NCI-H1092 treated with DMSO at 0.1 percent for 48 hours (cell line): ENCODE measurements at places on chromosomes 12 and 14.

GRCh38 chr12:72888693-72889092 is 616.5 kb downstream of the TRHDE start:
- no peak for DNase-seq

GRCh38 chr12:94689646-94690036 is 39.3 kb upstream of the TMCC3 start:
- DNase-seq = no peak

DNA sequence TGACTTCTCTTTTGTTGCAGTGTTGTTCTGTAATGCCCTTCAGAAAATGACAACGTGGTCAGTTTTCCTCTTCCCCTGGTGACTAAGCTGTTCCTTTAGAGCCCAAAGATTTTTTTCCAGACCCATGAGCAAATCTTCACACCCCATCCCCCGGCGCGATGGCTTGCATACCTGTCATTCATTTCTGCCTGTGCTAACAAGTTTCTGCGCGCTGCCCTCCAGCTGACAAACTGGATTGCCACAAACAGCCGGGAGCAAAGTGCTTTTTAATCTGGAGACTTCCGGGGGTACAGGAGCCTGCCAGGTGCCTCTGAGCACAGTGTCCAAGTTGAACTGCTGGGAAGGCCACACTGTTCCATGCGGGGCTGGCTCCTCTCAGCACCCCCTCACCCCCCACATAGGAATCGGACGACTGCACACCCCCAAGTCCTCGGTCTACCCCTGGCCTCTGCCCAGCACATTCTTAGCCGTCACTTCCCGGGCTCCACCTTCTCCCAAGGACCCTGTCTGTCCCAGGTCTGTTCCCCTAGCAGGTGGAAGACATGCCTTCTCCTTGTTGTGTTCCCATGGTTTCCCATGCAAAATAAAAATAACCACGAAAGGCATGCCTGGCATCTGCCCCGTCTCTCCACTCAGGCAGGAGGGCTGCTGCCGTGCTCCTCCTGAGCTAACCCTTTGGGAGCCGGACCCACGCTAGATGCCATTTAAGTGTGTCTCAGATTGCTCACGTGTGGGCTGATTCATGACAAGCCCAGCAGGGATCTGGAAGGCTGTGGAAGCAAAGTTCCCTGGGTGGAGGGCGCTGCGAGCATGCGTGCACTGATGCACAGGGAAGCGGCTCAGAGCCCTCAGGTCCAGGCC is 14.1 kb downstream of the RILPL1 start:
- no peak for DNase-seq

DNA sequence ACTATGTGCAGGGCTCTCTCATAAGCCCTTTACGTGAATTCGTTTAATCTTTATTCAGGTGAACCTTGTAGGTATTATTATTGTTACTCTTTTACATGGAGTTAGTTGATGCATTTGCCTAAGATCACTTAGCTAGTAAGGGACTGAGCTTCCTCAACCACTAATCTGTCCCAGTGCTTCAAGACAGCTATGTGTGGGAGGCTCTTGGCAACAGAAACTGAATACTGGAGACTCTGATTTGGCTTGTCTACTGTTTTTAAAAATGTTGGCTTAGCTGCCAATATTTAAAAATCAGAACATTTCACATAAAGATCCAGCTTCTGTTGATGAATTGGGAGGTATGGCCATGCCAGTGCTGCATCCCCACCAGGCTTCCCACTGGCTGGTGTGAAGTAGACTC is 6.8 kb downstream of the KNTC1 start:
- DNase-seq = no peak

DNA sequence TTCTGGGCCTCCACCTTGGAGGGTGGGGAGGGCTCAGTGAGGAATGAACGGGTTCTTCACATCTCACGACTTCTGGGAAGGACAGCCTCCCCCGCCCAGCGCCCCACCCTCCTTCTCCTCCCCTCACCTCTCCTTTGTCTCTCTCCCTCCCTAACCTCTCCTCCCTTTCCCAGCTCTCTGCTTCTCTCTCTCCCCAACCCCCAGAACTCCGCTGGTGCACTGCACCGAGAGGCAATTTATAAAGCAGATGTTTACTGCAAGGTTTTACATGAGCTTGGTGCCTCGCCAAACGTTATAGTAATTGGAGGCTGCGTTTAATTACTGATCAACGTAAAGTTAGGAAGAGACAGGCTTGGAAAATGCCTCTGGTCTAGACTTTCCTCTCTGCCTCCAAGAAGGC is 42.9 kb upstream of the FAM222A start:
- DNase-seq = no peak

DNA sequence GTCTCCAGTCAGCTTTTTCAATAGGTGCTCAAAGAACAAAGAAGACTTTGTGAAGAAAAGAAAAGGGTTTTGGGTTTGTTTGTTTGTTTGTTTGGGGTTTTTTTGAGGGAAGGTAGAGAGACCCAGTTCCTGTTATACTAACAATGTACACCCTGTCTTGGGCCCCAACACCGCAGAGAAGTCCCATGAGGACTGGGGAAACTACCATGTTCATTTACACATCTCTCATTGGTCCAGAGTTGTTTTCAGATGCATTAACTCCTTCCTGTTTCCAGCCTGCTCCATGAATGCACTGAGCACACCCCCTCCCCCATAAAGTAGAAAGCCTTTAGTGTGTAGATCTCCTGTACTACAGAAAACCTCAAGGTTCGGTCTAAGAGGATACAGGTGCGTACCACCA is 51.1 kb upstream of the SLC8A3 start:
- no peak for DNase-seq

DNA sequence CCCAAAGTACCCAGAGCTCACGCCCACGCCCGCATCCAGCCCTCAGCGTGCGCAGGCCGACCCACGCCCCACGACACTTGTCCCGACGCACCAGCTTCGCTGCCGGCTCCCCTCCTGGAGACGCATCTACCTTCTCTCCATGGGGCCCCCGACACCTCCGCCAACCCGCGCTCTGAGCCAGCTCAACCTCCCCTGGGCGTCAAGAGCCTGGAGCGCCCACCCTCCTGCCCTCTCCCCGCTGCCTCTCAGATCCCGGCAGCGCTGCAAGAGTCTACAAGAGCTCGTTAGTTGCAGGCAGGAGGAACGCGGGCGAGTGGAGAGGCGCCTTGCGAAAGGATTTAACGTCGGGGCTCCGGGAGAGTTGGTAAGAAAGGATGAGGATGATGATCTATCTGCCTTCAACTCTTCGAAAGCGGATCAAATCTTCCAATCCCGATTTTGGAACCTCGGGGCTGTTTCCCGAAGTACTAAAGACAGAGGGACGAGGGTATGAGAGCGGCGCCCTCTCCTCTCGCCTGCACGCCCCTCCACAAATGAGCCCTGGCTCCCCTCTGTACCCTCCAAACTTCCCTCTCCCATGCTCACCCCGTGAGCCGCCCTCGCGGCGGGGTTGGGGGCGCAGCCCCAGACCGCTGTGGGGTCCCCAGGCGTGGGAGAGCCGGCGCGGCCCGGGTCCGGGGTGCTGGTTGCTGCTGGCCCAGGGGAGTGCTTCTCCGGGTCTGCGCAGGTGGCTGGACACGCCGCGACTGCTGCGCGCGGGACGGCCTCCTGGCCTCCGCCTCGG is 979 bp downstream of the LTBP2 start:
- DNase-seq = no peak

DNA sequence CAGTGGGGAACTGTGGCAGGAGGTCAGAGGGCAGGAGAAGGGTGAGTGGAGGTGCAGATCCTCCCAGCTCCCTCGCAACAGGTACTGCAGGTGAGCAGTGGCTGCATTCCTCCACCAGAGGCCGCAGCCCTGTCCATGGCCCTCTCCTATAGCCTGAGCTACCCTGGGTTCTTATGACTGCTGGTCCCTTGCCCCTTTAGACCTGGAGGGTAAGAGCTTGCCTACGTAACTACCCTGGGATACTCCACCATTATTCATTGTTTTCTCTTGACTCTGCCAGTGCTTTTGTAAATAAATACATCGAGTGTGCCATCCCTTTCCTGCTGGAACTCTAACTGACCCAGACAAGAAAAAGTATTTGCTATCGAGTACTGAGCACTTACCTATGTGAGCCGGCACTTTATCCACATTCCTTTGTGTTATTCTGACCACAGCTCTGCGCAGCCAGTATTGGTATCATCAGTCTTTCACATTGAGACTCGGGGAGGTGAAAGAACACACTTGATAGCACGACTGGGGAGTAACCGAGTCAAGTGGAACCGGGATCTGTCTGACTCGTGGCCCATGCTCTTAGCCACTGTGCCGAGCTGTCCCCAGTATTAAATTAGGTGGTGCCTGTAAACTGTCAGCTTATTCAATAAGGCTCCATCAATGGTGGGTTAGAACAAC is 38.5 kb downstream of the LTBP2 start:
- DNase-seq = no peak

- DNase-seq = no peak
These were observed 210.9 kb downstream of the LRFN5 start for GRCh38 chr14:41817626-41818025.

GRCh38 chr12:70178038-70178437 is 65.2 kb upstream of the CNOT2 start:
- no peak for DNase-seq

- DNase-seq = no peak
These were observed 50.9 kb downstream of the KLHL28 start for GRCh38 chr14:44910821-44911220.
